Fibroblast of the aortic adventitia (primary cell): ENCODE measurements at places on chromosomes 1 and 21.

DNA sequence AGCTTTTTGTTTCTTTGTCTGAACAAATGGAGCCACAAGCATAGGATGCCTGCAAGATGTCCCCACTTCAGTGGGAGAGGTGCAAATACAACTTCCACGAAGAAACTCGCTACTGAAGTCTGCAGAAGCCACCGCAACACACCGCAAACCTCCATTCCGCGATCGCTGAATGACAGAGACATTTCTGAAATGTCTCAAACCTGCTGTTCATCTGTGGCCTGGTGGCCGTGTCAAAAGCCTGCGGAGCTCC, 1.0 kb downstream of the TP53BP2 start:
- DNase-seq = no peak

- DNase-seq = no peak
Measured at GRCh38 chr1:49240709-49241221, 464.1 kb upstream of the BEND5 start.

GRCh38 chr1:18386591-18386990, 94.1 kb upstream of the KLHDC7A start:
- no peak for DNase-seq

- DNase-seq = no peak
Measured at GRCh38 chr1:229434005-229434640, at the start of gene ACTA1. Gene ACTA1, minus strand, starts transcription at chr1:229434094. Its CDS starts 979 bp downstream, at chr1:229433115.

DNA sequence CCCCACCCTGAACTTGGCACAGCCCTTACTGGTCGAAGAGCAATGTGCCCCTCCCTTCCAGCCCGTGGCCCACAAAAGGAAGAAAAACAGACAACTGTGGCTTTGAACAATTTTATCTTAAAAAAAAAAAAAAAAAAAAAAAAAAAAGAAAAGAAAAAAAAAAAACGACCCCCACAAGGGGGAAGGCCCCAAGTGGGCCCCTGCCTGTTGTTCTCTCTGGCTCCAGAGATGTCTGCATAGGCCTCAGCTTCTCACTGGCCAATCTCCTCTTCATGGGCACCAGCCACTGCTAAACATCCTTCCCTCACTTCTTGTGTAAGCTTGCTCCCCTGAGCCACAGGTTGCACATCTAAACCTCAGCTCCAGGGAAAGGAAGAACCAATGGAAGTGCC, 386 bp upstream of the TSTD1 start:
- DNase-seq = no peak

- DNase-seq = no peak
Measured at GRCh38 chr1:31591425-31592093, 15.2 kb downstream of the TINAGL1 start.

GRCh38 chr1:27525296-27526272, 35.6 kb upstream of the WASF2 start:
- DNase-seq = peak; percentile 52

DNA sequence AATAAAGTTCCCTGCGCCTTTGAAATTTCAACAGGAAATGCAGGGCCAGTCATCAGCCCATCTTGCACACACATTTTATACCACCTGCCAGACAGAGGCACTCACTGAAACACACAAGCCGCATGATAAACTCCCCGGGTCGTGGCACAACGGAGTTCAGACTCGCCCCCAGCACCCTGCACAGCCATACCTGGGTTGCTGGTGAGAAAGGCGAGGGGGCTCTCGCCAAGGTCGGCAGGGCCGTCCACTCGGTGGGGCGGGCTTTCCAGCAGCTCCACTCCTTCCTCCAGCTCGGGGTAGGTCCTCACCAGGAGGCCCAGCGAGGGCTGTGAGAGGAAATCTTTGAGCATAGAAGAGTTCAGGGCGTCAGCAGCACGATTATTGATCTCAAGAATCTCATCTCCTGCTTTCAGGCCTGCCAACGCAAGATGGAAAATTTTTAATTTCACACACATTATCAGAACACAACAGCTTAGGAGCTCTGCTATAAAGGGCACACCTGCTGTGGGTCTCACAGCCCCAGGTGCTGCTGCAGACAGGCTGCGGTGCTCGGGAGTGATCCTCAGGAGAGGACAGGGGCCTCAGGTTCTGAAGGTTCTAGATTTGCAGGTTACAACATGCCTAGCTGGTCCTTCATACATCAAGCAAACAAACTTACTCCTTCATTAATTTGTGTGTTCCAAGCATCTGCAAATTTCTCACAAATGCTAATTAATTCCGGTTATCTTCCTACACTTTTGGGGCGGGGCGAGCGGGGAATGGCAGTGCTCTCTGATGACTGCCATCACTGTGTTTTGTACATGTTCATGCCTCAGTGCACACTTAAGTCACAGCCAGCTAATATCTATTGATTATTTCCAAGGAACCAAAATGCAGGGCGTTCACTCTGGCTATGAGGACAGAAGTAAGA, 144.2 kb upstream of the KRTAP19-8 start:
- DNase-seq = no peak

- DNase-seq = peak; percentile 83
Measured at GRCh38 chr1:52127181-52128180, 14.4 kb upstream of the ZFYVE9 start.

DNA sequence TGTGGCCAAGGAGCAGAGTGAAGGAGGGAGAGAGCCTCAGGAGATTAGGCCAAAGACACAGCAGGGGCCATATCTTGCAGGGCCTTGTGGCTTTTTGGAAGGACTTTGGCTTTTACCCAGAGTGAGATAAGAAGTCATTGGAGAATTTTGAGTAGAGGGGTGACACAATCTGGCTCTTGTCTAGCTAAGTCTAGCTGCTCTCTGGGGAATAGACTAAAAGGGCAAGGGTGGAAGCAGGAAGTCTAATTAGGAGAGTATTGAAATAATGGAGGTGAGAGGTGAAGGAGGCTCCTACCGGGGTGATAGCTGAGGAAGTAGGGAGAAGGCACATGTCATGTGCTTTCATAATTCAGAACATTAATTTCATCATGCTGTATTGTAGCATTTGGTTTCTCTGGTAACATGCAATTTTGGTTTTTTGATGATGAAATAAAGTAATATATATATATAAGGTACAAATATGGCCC, 34.3 kb upstream of the KCNA3 start:
- no peak for DNase-seq

DNA sequence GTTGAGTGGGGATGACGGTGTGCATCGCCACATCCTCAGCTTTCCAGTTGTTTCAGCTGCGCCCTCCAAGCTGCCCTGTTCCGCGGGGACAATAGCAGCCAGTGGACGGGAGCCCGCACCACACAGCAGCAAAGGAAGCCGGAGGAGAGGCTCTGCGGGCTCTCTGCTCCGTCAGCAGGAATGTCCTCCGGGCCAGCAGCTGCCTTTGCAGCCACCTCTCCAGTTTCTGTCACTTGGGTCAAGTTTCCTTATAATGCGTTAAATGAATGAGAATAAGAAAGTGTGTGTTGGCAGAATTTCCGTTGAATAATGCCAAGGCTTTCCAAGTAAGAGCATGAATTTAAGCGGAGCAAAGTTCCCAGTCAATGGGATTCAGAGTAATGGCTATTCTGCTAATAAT, 263.3 kb downstream of the KIF26B start:
- DNase-seq = no peak

DNA sequence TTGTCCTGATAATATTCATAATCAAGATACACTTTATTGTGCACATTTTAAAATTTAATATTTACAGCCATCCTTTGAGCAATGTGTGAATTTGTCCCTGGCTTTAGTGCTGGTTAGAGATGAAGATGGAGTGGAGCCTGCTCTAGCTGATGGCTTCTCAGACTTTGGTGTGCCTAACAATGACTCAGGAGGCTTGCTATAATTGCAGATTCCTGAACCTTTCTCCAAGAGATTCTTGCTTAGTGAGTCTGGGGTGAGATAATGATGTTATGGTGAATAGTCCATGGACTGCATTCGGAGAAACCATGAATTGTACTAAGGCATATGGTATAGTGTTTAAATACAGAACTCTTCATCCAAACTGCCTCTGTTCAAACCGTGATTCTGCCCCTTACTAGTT, 307.1 kb downstream of the PAPPA2 start:
- DNase-seq = no peak

DNA sequence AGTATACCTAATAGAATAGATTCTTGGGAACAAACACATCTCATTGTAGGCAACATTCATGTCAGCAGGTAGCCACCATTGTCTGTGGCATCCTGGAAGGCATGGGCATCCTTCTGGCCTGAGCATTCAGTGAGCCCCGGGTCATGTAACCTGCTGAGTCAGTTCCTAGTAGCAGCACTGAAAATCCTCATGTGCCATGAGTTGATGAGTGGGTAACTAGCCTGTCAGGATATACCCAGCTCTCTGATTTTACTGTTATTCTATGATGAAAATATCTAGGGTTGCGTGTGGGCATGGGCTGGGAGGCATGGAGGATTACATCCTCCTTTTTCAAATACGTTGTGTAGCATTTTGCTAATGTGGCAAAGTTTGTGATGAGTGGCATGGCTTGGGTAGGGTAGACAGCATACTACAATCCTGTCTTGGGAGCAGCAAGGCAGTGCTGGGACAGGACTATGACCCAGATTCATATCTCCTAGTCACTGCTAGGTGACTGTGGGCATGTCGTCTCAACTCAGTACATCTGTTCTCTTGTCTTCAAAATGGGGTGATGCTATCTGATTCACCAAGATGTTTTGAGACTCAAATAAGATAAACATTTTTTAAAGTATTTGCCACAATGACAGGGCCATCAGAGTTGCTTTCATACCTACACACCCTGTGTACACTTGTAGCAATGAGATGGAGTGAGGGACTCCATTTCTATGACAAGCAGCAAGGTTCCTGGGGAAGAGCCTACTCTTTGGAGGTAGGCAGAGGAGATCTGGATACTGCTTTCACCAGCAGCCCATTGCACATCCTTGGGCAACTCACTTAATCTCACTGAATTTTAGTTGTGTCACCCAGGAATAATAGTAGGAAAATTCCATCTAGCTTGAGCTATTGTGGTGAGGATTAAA, 62.5 kb downstream of the CD58 start:
- no peak for DNase-seq

DNA sequence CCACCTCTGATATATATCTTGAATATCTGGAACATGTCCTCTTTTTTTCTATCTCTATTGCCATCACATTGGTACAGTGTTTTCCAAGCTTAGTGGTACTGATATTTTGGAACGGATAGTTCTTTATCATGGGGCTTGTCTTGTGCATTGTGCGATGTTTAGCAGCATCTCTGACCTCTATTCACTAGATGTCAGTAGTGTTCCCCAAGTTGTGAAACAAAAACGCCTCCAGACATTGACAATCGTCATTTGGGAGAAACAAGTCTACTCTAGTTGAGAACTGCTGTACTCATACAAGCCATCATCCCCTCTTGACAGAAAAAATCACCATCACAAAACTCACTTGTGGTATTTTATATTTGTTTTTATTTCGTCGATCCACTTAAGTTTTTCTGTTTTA, 79.7 kb upstream of the CHODL start:
- no peak for DNase-seq

DNA sequence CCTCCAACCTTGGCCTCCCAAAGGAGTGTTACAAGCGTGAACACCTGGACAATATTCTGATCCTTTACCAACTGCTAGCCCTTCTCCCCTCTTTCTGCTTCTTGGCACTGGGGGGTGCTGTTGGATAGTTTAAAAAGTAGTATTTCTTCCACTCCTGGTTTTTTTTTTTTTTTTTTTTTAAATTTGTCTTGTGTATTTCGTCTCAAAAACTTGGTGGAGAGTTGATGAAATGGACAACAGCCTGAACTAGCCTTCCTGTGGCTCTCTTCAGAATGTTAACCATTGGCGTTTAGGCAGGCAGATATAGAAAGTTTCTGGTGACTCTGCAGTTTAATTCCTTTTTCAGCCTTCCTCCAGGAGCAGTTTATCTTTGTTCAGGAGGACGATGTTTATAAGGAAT, 69.7 kb upstream of the USP24 start:
- peak; percentile 81 for DNase-seq

GRCh38 chr1:44077421-44077820, 41.2 kb upstream of the KLF17 start:
- peak; percentile 16 for DNase-seq

GRCh38 chr1:209399800-209400199, 183.7 kb upstream of the CAMK1G start:
- DNase-seq = no peak

GRCh38 chr21:23899561-23899960, 1707.7 kb downstream of the MRPL39 start:
- no peak for DNase-seq

GRCh38 chr1:206797534-206798383, 25.5 kb upstream of the IL10 start:
- peak; percentile 19 for DNase-seq

GRCh38 chr1:240100371-240100934, 8.8 kb downstream of the FMN2 start:
- DNase-seq = peak; percentile 61

DNA sequence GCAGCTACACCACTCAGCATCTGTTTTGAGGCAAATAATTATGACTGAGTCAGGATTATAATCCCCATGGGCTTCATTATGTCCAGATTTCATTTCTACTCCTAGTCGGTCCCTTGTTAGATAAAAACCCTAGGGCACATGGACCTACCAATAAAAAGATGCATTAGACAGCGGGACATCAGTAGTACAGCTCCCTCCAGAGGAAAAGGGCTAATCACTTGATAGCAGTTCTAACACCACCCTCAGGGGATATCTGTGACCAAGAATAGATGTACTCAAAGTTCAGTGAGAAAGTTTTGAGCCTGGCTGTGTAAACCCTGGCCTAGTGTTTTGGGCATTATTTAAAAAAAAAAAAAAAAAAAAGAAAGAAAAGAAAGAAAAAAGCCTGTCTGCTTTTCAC, 10.0 kb downstream of the GJA8 start:
- DNase-seq = no peak

DNA sequence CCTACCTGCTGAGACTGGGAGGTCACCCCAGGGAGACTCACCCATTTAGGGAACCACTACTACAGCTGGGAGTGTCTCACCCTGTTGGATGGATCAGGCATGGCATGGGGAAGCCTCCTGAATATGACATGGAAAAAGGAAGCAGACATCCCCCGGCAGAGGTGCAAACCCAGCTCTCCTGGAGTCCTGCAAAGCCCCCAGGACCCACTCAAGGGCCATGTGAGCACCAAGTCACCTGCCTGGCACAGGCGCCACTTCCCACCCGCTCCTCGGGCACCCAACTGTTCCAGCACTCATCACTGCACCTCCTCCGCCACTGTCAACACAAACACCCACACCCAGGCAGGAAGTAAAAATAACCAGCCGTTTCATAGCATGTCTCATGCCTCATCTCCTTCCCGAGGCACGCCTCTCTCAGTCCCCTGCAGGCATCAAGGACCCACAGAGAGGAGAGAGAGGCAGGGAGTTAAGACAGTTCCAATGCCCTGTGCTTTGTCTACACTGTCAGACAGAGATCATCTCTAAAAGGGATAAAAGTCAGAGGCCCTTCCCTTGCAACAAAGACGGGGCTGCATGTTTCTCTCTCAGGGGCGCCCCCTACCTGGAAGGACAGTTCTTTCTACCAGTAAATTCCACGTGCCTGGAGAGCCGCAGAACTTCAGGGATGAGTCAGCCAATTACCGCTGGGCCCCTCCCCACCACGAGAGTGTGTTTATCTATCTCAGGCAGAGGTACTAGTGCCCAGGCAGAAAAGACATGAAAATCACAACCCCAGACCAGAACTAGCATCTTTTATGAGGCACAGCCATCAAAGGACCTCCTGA, 150.1 kb upstream of the SOD1 start:
- DNase-seq = no peak

- no peak for DNase-seq
Measured at GRCh38 chr1:66217021-66217420, 316.9 kb upstream of the SGIP1 start.

GRCh38 chr21:44380876-44381275, 27.5 kb downstream of the TRPM2 start:
- no peak for DNase-seq
